ENCODE measurements at places on chromosomes 13 and 19.

GRCh38 chr13:112350300-112350699, 25.9 kb upstream of the SPACA7 start:
- no peak for DNase-seq

GRCh38 chr13:104567114-104567513, 1500.9 kb upstream of the SLC10A2 start:
- DNase-seq, result no peak

- DNase-seq, result peak; percentile 9
Measured at GRCh38 chr13:77325371-77325980, 1.4 kb downstream of the MYCBP2 start.

DNA sequence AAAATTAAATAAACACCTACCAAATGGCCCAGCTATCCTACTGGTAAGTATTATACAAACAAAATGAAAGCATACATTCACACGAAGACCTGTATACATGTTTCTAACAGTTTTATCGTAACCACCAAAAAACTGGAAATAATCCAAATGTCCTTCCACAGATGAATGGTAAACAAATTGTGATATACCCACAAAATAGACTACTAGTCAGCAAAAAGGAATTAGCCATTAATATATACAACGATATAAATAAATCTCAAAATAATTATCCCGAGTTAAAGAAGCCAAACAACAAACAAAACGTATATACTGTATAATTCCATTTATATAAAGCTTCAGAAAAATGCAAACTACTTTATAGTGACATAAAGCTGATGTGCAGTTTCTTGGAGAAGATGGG, 106.3 kb upstream of the SERTM1 start:
- no peak for DNase-seq

GRCh38 chr19:15378534-15379082, 979 bp downstream of the AKAP8 start:
- DNase-seq, result peak; percentile 63

DNA sequence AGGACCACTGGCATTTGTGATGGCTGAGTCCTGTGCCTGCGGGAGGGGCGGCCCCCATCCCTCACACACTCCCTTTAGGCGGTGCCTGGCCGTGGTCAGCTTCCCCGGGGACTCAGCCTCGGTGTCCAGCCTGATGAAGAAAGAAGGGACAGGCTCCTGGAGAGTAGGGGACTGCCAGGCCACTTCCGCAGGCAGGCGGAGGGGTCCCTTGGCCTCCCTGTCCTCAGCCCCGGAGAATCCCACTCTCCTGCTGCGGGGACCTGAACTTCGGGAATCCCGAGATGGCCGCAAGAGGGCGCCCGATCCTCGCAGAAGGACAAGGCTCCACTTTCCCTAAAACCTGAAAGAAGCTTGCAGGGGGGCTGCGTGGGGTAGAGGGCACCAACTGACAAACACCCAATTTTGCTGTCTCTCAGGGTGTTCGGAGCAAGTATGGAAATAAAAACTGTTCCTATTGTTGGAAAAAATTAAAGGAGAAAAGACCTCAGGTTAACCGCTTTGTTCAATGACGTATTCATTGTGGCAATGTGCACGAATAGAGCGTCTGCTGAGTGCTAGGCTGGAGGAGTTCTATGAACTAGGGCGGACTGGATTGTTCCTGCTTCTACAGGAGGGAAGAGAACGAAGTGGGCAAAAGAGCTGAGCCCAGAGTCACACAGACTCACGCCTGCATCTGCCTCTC, 297.3 kb downstream of the ZNF536 start:
- DNase-seq, result peak; percentile 33

GRCh38 chr19:1857648-1858326, 5.6 kb downstream of the KLF16 start:
- DNase-seq, result peak; percentile 50

All from inflammatory macrophage (primary cell).